ENCODE measurements at places on chromosomes 5 and 9.

DNA sequence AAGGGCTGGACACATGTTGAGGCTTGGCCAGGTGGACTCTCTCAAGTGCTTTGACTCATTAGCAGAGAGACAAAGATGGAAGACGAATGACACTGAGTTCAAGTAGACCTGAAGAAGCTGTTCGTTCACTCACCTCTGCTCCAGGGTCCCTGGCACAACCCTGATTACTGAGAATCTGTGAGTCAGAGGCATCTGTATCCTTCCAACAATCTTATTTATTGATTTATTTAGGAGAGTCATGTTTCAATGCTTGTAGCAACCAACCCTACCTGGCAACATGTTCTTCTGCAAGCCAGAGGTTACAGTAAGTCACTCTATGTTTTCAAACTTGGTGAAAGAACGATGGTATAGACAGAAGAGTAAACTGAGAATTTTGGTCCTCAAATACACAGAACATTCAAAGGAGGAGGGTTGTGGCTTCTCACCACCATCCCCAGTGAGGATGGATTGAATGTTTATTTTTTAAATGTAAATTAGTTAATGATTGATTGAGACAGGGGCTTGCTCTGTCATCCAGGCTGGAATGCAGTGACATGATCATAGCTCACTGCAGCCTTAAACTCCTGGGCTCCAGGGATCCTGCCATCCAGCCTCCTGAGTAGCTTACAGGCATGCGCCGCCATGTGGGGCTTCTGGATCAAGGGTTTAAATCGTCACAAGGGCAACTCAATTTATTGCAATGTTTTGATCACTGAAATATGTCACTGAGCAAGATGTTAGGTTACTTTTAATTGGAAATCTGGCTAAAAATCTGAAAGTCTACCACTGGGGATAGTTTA, 55.7 kb upstream of the CARTPT start:
- no peak for DNase-seq
- no peak overlapping the region for H3K4me3 ChIP-seq
- peaks cover 2% of the 10 kb centered on the region for H3K36me3 ChIP-seq
- peaks cover 13% of the 10 kb centered on the region for H3K4me1 ChIP-seq
- no peak overlapping the region for H3K27ac ChIP-seq

DNA sequence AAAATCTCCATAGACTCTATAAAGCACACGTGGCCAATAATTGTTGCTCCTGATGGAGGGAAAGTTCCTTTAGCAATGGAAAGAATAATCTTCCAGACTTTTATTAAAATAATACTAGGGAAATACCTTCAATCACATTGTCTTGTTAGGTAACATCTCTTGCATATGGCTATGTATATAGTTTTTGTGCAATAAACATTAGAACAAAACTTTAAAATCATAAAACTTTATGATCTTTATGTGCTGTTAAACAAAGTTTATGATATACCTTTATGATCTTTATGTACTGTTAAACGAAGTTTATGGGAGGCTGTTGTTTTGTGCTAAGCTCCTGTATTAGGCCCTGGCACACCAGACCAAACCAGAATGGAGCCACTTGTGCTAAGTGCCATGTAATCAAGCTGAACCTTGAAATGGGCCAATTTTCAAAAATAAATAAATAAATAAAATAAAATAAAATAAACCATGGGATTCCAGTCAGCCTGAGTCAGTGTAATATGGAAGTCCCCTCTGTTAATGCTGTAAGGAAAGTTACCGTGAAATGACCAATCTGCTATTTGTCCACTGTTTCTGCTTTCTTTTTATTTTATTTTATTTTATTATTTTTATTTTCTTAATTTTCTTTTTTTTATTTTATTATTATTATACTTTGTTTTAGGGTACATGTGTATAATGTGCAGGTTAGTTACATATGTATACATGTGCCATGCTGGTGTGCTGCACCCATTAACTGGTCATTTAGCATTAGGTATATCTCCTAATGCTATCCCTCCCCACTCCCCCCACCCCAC, 431.3 kb downstream of the SPATA31D1 start:
- H3K27ac ChIP-seq: no peak overlapping the region
- H3K36me3 ChIP-seq: peaks cover 3% of the 10 kb centered on the region
- H3K4me3 ChIP-seq: no peak overlapping the region
- DNase-seq: no peak
- peaks cover 7% of the 10 kb centered on the region for H3K4me1 ChIP-seq
- no peaks in the 10 kb centered on the region for H3K27me3 ChIP-seq

DNA sequence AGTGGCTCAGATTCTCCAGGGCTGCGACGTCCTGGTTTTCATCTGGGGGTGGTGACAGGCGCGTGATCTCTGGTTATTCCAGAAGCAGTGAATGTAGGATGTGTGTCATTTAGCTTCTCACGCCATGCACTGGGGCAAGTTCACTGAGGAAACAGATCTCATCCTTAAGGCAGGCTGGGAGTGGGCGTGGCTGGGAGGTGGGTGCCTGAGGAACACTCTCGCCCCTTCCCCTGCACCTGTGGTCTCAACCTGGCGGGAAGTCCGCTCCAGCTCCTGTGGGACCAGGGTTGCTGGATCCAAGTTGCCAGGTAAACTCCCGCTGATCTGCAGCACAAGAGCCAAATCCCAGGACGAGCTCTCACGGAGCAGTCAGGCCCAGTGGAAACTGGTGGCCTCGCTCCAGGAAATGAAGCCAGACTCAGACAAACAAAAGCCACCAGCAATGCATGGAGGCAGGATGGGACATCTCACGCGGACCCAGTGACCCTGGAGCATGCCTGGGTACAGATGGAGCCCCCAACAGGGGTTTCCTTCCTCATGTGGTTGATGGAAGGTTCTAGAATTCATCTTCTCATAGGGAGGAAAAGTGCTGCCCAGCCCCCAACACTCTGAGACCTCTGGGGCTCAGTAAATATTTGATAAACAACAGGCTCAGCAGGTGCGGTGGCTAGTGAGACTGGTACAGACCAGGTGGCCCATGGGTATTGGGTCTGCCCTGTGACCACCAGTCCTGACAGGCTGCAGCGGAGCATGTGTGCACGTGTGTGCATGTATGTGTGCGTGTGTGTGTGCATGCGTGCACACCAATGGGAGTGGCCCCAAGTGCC, 16.3 kb upstream of the SLC12A7 start:
- H3K4me1 ChIP-seq: peaks cover 33% of the 10 kb centered on the region
- no peak for DNase-seq
- H3K4me3 ChIP-seq: no peak overlapping the region
- peaks cover 2% of the 10 kb centered on the region for H3K36me3 ChIP-seq

DNA sequence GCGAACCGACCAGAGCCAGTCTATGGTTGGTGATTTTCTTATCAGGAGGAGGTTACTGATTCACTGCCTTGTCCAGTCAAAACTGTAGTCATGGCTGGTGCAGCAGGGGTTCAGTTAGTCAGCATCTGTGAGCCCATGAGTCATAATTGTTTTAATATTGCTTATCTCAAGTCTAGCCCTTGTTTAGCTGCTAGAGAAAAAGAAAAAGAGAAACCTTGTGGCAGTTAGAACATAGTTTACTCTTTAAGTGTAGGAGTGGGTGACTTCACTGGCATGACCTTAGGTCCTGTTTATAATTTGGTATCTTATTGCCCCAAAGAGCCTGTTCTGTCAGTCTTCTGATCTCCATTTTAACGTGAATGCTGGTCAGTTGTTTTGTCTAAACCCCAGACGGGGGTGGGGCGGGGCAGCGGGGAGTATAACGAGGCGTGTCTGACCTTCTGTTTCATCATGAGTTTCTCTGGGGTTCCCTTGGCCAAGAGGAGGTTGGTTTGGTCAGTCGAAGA, 76.9 kb upstream of the NFIL3 start:
- H3K4me1 ChIP-seq: peaks cover 27% of the 10 kb centered on the region
- H3K4me3 ChIP-seq: no peak overlapping the region
- H3K27me3 ChIP-seq: no peaks in the 10 kb centered on the region
- no peak for DNase-seq

Measured in mesothelial cell of epicardium (in vitro differentiated cells).